Mammary epithelial cell (primary cell): ENCODE measurements at places on chromosomes 1 and 21.
A peak's percentile ranks its signal among the peaks of the same experiment; 100 is the strongest.

GRCh38 chr1:232123775-232124659, 497.4 kb downstream of the DISC1 start:
- DNase-seq: peak; percentile 0

DNA sequence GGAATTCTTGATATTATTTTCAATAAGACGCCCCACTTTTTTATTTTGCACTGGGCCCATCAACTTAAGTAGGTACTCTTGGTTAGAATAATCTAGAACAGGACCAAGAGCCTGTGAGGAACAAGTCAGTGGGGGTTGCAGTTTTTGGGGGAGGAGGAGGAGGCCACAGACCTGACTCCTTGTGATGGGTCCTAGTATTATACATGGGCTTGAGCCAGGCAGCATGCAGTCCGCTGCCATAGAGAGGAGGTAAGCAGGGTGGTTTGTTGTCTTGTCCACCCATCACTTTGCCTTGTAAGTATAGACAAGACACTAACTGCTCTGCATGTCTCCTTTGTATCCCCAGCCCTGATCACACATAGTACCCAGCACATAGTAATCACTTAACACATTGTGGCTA, 24.5 kb downstream of the ROR1 start:
- no peak for DNase-seq

- no peak for DNase-seq
Measured at GRCh38 chr1:244089561-244089960, 38.5 kb downstream of the ZBTB18 start.

DNA sequence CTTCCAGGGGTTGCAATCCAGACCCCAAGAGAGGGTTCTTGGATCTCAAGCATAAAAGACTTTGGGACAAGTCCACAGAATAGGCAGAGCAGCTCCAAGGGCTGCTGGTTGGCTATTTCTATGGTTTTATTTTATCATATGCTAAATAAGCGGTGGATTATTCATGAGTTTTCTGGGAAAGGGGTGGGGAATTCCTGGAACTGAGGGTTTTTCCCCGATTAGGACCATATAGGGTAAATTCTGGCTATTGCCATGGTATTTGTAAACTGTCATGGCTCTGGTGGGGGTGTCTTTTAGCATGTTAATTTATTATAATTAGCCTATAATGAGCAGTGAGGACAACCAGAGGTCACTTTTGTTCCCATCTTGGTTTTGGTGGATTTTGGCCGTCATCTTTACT, 270.9 kb upstream of the PLXNA2 start:
- no peak for DNase-seq

DNA sequence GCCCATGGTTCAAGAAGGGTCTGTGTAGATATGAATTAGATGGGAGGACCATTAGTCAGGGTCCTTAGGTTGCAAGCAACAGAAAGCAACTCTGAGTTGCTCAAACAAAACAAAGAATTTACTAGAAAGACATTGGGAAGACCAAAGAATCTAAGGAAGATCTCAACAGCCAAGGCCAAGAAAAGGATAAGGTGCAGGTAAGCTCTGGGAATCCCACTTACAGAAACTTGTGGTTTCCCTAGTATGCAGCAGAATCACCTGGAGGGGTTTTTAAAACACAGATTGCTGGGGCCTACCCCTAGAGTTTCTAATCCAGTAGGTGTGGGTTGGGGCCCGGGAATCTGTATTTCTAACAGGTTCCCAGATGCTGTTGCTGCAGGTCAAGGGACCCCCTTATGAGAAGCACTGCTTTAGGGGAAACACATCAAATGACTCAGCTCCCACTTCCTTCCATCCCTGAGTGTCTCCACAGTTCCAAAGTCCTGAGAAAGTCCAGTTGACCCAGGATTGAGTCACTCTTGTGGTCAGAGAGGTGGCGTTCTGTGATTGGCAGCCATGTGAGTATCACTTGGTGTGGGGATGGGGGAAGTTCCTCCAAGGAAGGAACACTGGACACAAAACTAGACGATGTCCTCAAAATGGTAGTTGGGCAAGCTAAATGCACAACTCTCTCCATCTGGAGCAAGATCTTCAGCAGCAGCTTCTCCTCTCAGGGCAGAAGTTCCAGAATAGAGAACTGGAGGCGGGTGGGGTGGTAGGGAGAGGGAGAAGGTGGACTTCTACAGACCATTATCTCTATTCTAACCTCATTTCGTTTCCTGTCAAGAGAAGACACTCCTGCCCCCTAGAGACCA, 24.2 kb upstream of the EYA3 start:
- peak; percentile 88 for DNase-seq

- DNase-seq: peak; percentile 82
Measured at GRCh38 chr1:162206749-162207635, 137.5 kb downstream of the NOS1AP start.

- no peak for DNase-seq
Measured at GRCh38 chr1:67957066-67957465, 93.4 kb downstream of the DIRAS3 start.

GRCh38 chr1:58528518-58528917, 18.0 kb downstream of the OMA1 start:
- DNase-seq: peak; percentile 67
